ENCODE measurements at places on chromosomes 7 and 10. TPM values are rescaled to one million over a fixed set of nuclear protein-coding genes. Genes with fewer than 3 reads are reported as not detected.

GRCh38 chr10:103969857-103970627, 3.1 kb downstream of the SLK start:
- no peaks in the 10 kb centered on the region for H3K27me3 ChIP-seq
- H3K27ac ChIP-seq = peak overlapping the region; percentile 26
- no peaks in the 10 kb centered on the region for H3K36me3 ChIP-seq
- H3K4me3 ChIP-seq = peak overlapping the region; percentile 99

DNA sequence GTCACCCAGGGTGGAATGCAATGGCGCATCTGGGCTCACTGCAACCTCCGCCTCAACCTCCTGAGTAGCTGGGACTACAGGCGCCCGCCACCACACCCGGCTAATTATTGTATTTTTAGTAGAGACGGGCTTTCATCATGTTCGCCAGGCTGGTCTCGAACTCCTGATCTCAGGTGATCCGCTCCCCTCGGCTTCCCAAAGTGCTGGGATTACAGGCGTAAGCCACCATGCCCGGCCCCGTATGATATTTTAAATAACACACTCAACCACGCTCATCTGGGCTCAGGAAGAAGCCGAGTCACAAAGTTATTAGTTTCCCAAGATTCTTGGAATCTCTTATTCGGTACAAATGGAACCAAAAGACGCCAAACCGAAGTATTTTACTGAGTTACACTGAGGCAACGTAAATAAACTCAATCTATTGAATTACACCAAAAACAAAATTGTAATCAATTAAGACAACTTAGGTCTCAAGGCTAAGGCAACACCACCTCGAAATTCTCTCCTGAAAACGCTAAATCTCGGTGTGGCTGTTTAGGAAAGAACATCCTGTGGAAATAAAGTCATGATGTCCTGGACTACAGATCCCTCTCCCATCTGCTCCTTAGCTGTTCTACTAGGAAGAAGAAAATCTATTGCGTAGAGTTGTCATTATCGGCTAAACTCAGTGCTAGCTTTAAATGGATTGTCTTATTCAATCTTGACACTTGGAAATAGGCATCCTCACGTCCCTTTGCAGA, 910 bp downstream of the ARHGAP19 start:
- peak overlapping the region; percentile 92 for H3K4me3 ChIP-seq
- no peaks in the 10 kb centered on the region for H3K27me3 ChIP-seq
- peaks cover 9% of the 10 kb centered on the region for H3K36me3 ChIP-seq
- H3K27ac ChIP-seq = peak overlapping the region; percentile 80
- peaks cover 12% of the 10 kb centered on the region for H3K4me1 ChIP-seq

Gene OR2A12
- not detected for total RNA-seq

Gene CALML3
- not detected for total RNA-seq

Gene GTPBP4
- total RNA-seq = 50.7 TPM

- no peak overlapping the region for H3K4me3 ChIP-seq
- H3K27ac ChIP-seq = no peak overlapping the region
- no peak for DNase-seq
- H3K36me3 ChIP-seq = peaks cover 15% of the 10 kb centered on the region
- no peaks in the 10 kb centered on the region for H3K4me1 ChIP-seq
- H3K27me3 ChIP-seq = no peaks in the 10 kb centered on the region
Observed at GRCh38 chr7:98163704-98164494, 47.3 kb upstream of the BHLHA15 start.

Gene SDK1
- total RNA-seq = 0.47 TPM

GRCh38 chr7:74372511-74373111, 81.1 kb upstream of the GTF2IRD1 start:
- no peaks in the 10 kb centered on the region for H3K36me3 ChIP-seq
- no peaks in the 10 kb centered on the region for H3K4me1 ChIP-seq
- DNase-seq = no peak
- no peaks in the 10 kb centered on the region for H3K27me3 ChIP-seq

GRCh38 chr7:41696323-41696916, 6.5 kb downstream of the INHBA start:
- H3K36me3 ChIP-seq = no peaks in the 10 kb centered on the region
- no peak for DNase-seq
- H3K4me3 ChIP-seq = no peak overlapping the region
- no peak overlapping the region for H3K27ac ChIP-seq
- no peaks in the 10 kb centered on the region for H3K4me1 ChIP-seq

DNA sequence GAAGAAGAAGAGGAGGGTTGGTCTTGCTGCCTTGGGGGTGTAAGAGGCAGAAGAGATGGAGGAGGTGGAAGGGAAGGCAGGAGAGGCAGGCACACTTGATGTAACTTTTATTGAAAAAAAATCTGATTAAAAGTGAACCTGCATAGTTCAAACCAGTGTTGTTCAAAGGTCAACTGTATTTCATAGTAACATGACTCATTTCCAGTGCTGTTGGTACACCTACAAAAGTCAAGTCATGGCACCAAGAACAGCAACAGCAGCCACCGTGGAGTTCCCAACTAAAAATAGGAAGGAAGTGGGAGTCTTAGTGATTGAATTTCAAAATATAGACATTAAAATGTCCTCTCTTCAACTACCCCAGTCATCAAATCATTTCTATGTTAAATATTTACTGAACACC, 88.5 kb downstream of the CTNNA3 start:
- H3K4me1 ChIP-seq = peaks cover 9% of the 10 kb centered on the region
- DNase-seq = no peak
- H3K36me3 ChIP-seq = no peaks in the 10 kb centered on the region
- H3K4me3 ChIP-seq = no peak overlapping the region

GRCh38 chr7:157406971-157407370, 70.2 kb downstream of the DNAJB6 start:
- no peaks in the 10 kb centered on the region for H3K36me3 ChIP-seq
- peaks cover 2% of the 10 kb centered on the region for H3K4me1 ChIP-seq
- no peak for DNase-seq
- H3K27ac ChIP-seq = no peak overlapping the region
- no peaks in the 10 kb centered on the region for H3K27me3 ChIP-seq
- no peak overlapping the region for H3K4me3 ChIP-seq

DNA sequence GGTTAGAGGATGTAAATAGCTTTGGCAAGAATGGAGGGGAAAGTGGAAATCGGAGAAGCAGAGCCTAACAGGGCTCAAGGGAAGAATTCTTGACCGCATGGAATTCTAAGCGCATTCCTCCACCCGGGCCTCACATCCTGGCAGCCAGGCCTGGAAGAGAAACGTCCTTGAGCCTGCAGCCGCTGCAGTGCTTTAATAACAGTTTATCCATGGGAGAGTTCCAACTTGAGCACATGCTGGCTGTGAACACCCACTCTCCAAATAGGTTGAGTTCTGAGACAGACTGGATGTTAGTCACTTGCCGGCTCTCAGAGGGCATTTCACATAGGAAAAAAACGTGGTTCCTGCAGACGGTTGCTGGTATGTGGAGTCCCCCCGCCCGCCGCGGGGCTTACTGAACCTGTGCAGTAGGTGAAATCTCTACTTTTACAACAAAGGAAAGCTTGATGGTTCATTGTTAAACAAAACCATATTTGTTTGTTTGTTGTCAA, 61.4 kb upstream of the STEAP1B start:
- H3K27me3 ChIP-seq = peaks cover 7% of the 10 kb centered on the region
- peaks cover 7% of the 10 kb centered on the region for H3K4me1 ChIP-seq
- no peak for DNase-seq
- no peaks in the 10 kb centered on the region for H3K36me3 ChIP-seq
- H3K4me3 ChIP-seq = no peak overlapping the region

DNA sequence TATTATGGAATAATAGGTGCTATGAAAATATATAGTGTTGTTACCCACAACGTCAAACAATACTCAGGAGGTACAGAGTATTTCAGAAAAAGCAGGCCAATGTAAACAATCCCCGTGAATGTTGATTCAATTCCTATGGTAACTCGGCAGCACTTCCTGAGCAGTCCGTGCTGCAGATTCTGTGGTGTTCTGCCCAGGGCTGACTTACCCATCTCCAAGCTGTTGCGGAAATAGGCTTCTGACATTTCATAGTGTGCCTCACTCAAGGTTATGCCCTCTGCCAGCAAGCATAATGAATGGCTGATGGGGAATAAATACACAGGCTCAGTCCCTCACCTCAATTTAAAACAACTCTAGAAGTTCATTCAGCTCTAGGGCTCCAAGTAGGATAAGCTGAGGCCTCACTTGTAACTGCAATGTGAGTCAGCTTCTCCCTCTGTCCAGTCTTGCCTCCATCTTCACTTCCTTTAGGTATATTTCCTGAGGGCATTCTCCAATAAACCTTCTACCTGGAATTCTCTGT, 177.6 kb downstream of the GNAI1 start:
- no peak overlapping the region for H3K27ac ChIP-seq
- no peaks in the 10 kb centered on the region for H3K36me3 ChIP-seq
- DNase-seq = peak; percentile 2
- no peak overlapping the region for H3K4me3 ChIP-seq
- H3K4me1 ChIP-seq = no peaks in the 10 kb centered on the region
- H3K27me3 ChIP-seq = no peaks in the 10 kb centered on the region

DNA sequence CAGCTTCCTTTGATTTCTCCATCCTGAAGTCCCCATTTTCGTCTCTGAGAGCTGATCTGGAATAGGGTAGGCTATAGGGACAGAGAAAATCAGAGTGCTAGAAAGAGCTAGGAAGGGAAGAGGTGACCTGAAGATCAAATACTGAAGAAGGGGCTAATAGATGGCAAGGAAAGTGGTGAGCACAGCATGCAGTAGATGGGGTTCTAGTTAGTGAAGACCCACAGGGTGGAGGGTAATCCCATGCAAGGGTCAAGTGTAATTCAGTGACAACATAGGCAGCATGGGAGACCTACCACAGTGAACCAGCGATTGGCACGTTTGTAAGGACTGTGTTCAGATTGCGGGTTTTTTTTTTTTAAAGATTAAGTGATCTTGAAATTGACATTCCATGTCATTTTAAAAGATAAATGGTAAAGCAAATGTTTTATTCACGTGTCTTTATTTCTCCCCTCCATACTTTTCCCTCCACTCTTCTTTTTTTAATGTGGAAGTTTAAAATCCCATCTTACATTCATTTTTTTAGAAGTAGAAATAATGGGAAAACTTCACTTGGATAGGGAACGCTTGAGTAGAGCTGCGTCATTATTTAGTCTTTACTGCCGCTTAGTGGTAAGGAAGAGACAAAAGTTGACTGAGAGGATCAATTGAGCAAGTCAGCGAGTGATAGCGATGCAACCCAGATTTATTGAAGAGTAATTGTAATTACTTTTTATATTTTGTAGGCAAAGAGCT, 21.0 kb upstream of the ABI1 start:
- H3K4me3 ChIP-seq = no peak overlapping the region
- peaks cover 10% of the 10 kb centered on the region for H3K27me3 ChIP-seq
- no peaks in the 10 kb centered on the region for H3K36me3 ChIP-seq
- H3K4me1 ChIP-seq = no peaks in the 10 kb centered on the region

- H3K4me3 ChIP-seq = no peak overlapping the region
- no peaks in the 10 kb centered on the region for H3K4me1 ChIP-seq
- no peak overlapping the region for H3K27ac ChIP-seq
- no peaks in the 10 kb centered on the region for H3K36me3 ChIP-seq
Observed at GRCh38 chr7:17071866-17072265, 190.1 kb upstream of the AGR3 start.

Gene FOXI2
- total RNA-seq = not detected

Gene MSS51
- total RNA-seq = 3.9 TPM

Gene STK31
- total RNA-seq = 0.44 TPM

DNA sequence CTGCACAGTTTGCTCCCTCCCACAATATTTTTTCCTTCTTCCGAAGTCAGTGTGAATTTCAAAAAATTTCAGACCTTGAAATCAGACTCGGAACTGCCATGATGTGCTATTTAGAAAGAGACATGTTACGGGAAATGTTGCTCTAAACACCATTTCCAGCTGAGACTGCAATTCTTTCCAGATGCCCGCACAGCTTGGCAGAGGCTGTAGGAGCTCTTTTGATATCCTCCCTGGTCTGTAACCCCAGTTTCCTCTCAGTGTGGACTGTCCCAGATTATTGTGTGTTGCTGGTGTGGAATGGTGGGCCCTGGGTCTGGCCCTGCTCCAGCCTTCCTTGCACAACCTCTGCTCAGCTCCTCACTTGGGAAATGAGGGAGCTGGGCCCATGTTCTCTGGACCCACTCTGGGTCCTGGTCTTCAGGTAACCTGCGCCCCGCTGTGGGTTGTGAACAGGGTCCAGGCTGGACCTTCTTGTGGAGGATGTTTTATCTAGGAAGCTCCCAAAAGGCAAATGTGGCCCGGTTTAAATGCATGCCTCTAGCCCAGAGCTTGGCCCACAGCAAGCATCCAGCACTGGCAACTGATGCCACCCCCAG, 172.8 kb upstream of the CXCL12 start:
- H3K27me3 ChIP-seq = no peaks in the 10 kb centered on the region
- no peak for DNase-seq
- H3K4me1 ChIP-seq = no peaks in the 10 kb centered on the region

DNA sequence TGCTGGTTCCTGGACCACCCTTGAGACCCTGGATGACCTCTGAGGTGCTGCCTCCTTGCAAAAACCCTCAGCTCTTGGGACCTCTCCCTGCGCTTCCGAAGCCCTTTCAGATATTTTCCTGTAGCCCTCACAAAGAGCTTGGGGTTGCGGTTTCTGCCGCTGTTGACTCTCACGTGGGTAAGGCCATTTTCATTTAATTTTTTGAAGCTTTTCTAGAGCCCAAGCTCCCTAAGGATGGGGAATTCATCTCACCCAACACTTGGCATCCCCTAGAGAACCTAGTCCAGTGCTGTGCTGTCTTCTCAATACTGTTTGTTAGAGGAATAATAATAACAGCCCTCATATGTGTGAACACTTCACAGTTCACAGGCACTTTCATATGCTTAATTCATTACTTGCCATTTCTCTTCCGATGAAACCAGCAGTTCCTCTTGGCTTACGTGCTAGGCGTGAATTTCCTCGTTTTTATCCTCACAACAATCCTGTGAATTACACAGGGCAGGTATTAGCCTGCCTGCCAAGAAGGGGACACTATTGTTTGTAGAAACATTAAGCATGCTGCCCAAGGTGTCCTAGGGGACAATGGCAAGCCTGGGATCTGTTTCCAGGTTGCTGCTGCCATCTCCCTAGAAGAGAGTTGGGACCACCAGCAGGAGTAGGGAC, 71.6 kb upstream of the CTBP2 start:
- H3K4me3 ChIP-seq = no peak overlapping the region
- H3K27ac ChIP-seq = no peak overlapping the region
- no peaks in the 10 kb centered on the region for H3K36me3 ChIP-seq
- no peaks in the 10 kb centered on the region for H3K4me1 ChIP-seq
- no peaks in the 10 kb centered on the region for H3K27me3 ChIP-seq
- no peak for DNase-seq

DNA sequence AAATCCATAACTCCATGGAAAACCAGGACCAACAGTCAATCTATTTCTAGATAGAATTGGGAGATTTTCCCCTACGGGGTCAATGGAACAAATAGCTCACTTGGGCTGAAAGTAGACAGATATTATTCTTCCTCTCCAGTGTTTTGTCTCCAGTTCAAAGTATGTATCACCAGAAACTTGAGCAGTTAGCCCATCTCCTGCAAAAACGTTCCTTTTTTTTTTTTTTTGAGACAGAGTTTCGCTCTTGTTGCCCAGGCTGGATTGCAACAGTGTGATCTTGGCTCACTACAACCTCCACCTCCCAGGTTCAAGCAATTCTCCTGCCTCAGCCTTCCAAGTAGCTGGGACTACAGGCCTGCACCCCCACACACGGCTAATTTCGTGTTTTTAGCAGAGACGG, 390.0 kb upstream of the AUTS2 start:
- H3K4me1 ChIP-seq = no peaks in the 10 kb centered on the region
- no peaks in the 10 kb centered on the region for H3K27me3 ChIP-seq
- H3K36me3 ChIP-seq = no peaks in the 10 kb centered on the region
- no peak overlapping the region for H3K27ac ChIP-seq

- peaks cover 26% of the 10 kb centered on the region for H3K4me1 ChIP-seq
- peak overlapping the region; percentile 81 for H3K27ac ChIP-seq
- H3K36me3 ChIP-seq = no peaks in the 10 kb centered on the region
- no peaks in the 10 kb centered on the region for H3K27me3 ChIP-seq
Observed at GRCh38 chr7:157502701-157503111, 165.9 kb downstream of the DNAJB6 start.
